Vein endothelial cell (primary cell): ENCODE measurements at places on chromosomes 11 and 22. TPM values are rescaled to one million over a fixed set of nuclear protein-coding genes. Genes with fewer than 3 reads are reported as not detected.

Gene IL17REL
- total RNA-seq = under 0.01 and 0.33 TPM in 2 replicates

Gene MRPL40
- total RNA-seq = 24.5 and 30.8 TPM in 2 replicates

Gene TRIM29
- not detected in 2 replicates for total RNA-seq

Gene SCGB2A2
- not detected in 2 replicates for total RNA-seq
